ENCODE measurements at places on chromosomes 2 and 18.

DNA sequence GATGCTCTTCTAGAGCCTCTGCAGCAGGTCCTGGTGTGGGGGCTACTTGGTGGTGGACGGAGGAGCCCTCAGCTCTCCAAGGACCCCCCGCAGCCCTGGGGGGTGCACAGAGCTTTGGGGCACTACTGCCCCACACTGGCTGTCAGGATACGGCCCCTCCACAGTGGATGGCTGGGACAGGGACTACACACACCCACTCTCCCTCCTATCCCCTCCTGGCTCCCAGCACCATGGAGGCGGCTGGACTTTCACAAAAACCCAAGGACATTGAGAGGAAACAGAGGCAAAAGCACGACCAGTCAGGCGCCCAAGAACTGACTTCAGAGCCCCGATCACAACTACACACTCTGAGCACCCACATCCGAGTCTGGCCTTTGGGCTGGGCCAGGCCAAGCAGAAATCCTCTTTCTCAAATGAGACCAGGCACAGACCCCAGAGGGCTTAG lies 12.6 kb downstream of the GPR35 start:
- no peak for DNase-seq

DNA sequence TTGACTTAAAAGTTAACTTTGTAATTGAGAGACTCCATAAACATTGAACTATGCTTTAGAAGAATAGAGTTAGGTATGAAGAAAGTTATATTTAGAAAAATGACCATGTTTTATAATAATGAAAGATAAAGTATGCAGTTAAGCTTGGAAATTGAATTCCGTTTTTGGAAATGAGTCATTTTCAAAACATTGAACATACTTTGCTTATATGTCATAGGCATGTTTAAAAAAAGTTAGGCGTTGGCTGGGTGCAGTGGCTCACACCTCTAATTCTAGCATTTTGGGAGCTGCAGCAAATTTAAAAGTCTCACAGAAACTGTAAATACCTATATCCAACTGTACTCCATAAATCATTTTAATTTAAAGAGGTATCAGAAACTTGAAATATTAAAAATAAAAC lies 607.4 kb downstream of the CBLN2 start:
- DNase-seq = no peak

GRCh38 chr2:127083819-127084503 lies 23.0 kb downstream of the BIN1 start:
- peak; percentile 90 for DNase-seq

DNA sequence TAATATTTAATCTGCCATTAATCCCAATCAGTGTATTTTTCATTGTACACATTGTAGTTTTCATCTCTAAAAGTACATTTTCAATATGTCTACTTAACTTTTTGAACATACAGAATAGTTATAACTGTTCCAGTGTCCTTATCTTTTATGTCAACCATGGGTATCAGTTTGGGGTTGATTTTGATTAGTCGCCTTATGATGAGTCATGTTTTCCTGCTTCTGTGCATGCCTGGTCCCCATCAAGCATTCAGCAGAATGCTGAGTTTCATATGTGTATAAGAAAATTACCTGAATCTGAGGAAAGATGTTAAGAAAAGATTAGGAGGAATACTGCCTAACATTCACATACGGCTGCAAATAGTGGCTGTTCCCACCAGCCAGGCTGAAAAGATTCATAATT lies 17.7 kb downstream of the SPDYA start:
- DNase-seq = no peak

DNA sequence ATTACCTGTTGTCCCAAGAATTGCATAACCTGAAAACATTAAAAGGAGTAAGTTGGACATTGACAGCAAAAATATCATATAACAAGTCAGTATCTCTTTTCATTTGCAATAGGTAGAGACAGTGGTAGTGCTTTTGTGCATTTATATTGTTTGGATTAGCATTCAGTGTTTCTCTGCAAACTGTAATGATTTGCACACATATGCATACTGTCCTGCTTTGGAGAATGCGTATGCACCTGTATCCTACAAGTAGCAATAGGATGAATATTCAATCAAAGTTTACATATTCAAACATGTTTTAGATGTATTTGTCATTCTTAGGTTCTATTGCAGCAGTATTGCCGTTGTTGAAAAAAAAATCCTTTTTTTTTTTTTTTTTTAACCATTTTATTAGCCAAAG lies 201.9 kb downstream of the ZNF407 start:
- DNase-seq = no peak

DNA sequence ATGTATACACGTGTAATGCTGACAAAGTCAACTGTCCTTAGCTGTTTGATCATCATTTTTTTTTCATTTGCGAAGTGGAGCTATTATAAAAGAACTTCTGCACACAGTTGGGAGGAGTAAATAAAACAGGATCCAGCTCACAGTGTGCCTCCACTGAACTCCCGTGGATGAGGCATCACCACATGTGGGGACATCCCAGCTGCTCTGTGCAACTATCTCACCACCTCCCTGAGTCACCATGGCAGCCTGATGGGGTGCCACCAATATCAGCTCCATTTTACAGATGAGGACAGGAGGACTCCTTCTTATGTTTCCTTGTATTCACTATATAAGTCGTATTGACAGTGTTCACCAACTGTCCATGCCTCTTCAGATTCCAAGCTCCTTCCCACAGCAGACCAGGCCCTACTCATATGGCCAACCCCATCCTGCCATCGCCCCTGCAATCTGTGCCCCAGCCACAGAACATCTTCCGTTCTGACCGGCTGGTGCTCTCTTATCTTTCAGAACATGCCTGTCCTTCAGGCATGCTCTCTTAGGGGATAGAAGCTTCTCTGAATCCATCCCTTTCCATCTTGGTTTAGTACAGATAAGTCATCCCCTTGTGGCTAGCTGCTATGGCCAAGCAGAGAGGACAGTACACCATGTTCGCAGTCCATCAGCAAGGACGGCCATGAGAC lies 288.1 kb downstream of the RNF144A start:
- no peak for DNase-seq

DNA sequence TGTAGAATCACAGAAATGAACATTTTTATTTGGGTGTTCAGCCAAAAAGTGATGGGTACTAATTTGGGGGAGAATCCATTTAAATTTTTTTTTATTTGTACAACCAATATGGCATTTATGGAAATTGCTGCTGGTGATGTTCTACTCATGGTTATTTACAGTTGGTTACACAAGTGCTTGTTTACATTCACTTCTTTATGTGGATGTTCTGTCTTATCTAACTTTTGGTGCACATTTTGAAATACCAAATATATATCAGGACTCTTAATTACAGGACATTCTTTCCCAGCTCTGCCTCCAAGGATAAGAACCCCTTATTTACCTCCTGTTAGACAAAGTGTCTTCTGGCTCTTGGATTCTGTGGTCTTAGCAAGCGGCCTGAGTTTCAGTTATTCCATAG lies 35.2 kb downstream of the NEMP2 start:
- DNase-seq = no peak

DNA sequence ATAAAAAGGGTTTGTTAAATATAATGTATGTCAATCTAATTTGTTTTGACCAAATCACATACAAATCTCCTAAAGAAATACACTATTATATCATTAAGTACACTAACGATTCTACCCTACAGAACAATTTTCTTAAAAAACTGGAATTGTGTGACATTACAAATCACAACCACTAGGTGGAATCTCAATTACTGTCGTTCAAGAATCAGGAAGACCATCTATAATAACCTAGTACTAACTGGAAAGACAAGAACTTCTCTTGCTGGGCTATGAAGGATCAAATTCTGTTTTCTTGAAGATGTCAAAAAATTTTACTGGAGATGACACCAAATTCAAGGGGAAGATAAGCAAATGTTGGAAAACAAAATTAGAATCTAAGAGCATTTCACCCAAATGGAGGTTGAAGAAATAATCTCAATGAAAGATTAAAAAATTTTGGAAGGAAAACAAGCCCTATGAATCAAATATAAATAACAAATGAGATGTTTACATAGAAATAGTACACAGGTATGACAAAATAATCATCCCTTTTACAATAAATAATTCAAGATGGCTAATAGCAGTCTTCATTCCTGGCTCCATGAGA lies 110.9 kb downstream of the STK39 start:
- DNase-seq = peak; percentile 47

DNA sequence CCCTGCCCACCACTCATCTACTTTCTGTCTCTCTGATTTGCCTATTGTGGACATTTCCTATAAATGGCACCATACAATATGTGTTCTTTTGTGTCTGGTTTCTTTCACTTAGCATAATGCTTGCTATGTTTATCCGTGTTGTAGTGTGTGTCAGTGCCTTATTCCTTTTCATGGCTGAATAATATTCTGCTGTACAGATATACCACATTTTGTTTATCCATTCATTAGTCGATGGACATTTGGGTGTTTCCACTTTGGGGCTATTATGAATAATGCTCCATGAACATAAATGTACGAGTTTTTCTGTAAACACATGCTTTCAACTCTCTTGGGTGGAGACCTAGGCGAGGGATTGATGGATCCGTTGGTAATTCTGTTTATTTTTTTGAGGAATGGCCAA lies 15.6 kb downstream of the ARL4C start:
- DNase-seq = no peak

GRCh38 chr2:10052216-10052615 lies 8.9 kb downstream of the KLF11 start:
- DNase-seq = no peak

DNA sequence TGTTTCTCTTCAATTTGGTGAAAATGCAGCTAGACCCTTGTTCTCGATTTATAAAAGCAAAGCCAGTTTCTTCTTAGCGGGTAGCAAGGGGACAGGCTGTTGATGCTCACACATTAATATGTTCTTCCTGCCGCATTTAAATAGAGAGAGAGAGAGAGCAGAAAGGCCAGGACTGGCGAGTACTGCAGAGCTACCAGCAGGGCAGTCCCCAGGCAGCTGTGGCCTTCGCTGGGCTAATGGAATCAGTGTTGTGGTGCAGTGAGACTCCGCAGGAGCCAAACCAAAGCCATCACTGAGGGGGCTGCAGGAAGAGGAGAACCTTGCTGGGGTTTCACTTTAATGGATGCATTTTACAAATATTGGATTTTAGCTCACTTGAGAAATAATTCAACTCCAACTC lies 223.6 kb downstream of the ACTR3 start:
- DNase-seq = no peak

- DNase-seq = no peak
Observed at GRCh38 chr18:44996261-44996660, 315.6 kb downstream of the SETBP1 start.

Measured in RCC 7860 (cell line).